ENCODE measurements at places on chromosomes 12 and 14.

DNA sequence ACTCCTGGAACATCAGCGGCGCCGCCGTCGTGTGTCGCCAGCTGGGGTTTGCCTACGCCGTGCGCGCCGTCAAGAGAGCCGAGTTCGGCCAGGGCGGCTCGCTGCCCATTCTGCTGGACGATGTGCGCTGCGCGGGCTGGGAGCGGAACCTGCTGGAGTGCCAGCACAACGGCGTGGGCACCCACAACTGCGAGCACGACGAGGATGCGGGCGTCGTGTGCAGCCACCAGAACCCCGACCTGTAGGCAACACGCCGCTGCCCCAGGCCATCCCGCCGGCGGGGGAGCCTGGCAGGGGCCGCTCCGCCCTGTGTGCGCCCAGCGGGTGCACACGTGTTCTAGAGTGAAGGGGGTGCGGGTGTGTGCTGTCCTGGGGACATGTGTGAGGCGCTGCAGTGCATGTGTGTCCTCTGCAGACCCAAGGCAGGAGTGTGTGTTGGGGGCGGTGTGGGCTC lies 8.7 kb upstream of the CYP46A1 start:
- DNase-seq: no peak

DNA sequence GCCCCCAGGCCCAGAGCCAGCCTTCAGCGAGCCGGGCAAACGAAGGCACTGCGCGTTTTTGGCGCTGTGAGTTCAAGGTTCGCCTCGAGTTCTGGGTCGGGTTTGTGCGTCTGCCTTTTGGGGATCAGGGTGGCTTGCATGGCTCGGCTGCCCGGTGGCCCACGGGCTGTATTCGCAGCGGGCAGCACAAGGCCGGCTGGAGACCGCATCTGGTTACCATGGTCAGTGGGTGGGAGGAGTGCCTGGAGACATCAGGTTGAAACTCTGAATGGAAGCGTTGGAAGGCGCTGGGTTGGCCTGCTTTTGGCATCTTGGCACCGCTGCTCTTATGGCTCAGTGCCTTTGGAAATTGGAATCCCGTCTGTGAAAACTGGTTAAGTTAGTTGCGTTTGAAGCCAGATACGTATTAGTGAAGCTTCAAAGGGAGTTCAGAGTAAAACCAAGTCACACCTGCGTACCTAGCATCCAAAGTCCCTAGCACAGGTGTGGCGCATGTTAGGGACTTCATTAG lies 50.9 kb downstream of the SNAPC1 start:
- no peak for DNase-seq

DNA sequence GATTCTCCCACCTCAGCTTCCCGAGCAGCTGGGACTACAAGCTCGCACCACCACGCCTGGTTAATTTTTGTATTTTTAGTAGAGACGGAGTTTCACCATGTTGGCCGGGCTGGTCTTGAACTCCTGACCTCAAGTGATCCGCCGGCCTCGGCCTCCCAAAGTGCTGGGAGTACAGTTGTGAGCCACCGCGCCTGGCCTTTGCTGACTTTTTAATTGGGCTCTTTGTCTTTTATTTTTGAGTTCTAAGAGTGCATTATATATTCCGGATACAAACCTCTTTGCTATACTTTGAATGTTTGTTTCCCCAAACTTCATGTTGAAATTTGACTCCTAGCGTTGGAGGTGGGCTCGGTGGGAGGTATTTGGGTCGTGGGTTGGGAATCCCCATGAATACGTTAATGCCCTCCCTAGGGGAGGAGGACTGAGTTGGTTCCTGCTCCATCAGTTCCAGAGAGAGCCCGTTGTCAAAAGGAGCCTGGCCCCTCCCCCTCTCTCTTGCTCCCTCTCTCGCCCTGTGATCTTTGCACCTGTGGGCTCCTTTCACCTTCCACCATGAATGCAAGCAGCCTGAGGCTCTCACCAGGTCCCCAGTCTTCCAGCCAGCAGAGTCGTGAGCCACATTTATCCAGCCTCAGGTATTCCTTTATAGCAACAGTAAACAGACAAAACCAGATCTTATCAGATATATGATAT lies 103.2 kb upstream of the EVL start:
- DNase-seq: no peak

DNA sequence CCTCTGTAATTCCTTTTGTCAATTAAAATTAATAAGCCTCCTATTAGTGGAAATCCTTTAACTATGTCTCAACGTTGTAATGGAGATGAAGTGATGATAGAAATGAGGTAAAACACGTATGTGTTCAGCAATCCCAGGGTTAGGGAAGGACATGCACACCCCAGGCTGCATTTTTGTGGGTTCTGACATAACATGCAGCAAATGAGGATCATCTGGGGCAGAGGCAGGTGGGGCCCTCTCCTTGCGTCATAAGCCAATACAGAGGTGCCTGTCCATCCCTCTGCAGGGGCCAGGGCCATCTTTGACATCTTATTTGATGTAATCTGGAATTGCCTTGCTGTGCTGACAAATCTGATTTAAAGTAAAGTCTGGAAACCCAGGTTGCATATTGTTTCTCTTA lies 73.2 kb downstream of the MYRFL start:
- no peak for DNase-seq

DNA sequence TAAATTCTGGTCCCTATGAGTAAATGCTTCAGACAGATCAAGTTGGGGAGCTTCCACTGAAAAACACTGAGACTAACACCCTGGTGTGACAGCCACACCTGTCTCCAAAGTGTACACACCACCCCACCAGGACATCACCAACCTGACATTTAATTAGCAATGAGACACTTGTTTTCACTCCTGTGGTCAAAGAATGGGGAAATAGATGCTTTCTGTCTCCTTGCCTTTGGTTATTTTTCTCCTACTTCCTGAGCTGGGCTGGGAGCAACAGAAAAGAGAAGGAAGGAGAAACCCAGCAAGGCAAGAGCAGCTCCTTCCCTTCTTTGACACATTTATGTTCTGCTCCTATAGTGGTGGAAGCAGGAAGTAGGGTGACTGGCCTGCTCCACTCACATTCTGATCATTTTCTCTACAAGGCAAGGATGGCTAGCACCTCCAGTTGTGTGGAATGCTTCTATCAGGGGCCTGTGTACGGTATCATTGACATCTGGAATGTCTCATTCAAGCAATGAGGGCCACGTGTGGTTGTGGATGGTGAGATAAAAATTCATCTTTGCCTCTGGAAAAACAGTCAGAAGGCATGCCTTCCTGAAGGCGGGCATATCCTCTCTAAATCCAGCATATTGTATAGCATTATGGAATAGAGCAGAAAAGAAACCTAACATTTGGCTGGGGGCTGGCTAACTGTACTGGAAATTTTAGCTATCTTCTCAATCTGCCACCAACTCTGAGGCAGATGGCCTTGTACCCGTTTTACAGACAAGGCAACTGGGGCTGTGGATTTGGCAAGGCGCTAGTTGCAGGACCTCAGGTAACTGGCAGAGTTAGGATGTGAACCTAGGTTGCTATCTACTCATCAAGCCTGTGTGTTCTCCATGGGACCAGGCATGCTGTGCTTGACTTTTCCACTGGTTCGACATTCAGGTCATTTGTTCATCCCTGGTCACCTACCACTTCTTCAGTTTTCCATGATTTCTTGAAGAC lies 24.8 kb upstream of the LGALS3 start:
- DNase-seq: no peak

GRCh38 chr12:46711756-46712155 lies 114.0 kb downstream of the SLC38A4 start:
- no peak for DNase-seq

- DNase-seq: no peak
These were observed 193.7 kb downstream of the KIF26A start for GRCh38 chr14:104331871-104332605.

DNA sequence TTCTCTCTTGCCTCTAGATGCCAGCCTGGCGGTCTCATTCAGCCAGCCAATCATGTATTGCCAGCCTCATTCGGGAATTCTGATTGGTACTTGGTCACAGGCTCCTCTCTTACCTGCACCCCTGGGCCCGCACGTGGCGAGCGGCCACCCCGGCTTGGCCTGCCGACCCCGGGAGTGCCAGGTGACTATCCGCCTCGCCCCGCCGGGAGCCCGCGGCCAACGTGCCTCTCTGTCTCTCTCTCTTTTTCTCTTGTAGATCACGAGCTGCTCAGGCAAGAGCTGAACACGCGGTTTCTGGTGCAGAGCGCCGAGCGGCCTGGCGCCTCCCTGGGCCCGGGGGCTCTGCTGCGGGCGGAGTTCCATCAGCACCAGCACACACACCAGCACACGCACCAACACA lies 39.3 kb downstream of the LRCOL1 start:
- no peak for DNase-seq

DNA sequence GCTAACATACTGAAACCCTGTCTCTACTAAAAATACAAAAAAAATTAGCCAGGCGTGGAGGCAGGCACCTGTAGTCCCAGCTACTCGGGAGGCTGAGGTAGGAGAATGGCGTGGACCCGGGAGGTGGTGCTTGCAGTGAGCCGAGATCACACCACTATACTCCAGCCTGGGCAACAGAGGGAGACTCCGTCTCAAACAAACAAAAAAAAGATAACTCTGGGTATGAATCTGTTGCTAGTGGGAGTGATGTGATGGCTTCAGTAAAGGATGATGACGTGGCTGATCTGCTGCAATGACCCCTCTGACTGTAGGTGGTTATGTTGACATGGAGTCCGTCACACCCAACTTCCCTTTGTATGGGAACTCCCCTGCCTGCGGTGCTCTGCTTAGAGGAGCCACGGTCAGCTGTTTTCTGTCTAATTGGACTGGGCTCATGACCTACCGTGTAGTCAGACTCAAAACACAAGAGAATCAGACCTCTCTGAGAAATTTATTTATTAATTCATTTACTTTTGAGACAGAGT lies 59.1 kb upstream of the MED13L start:
- no peak for DNase-seq

DNA sequence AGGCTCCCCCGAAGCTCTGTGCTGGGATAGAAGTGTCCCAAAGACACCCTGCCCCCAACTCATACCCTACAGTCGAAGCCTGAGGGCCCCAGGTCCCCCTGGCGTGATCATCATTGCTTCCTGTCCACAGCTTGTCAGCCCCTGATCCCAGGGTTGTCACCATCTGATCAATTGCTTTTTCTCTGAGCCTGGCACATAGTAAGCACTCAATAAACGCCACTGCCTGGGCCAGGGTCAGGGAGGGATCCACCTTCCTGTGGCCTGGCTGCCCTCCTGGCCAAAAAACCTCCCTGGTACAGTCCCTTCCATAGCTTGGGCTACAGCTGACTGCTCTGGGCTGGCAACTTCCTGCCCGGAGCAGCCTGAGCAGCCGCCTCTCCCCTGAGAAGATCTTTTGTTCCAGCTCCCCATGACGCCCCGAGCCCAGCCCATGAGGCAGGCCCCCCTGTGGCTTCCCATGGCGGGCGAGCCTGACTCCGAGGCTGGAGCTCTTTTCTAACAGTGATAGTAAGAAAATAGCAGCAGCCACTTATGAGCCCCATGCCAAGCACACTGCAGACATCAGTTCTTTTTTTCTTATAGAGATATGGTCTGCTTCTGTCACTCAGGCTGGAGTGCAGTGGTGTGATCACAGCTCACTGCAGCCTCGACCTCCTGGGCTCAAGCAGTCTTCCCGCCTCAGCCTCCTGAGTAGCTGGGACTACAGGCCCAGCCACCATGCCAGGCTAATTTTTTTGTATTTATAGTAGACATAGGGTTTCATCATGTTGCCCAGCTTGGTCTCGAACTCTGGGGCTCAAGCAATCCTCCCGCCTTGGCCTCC lies 6.5 kb downstream of the SH2B3 start:
- no peak for DNase-seq

- DNase-seq: no peak
These were observed 38.3 kb upstream of the FAR2 start for GRCh38 chr12:29110506-29111442.

DNA sequence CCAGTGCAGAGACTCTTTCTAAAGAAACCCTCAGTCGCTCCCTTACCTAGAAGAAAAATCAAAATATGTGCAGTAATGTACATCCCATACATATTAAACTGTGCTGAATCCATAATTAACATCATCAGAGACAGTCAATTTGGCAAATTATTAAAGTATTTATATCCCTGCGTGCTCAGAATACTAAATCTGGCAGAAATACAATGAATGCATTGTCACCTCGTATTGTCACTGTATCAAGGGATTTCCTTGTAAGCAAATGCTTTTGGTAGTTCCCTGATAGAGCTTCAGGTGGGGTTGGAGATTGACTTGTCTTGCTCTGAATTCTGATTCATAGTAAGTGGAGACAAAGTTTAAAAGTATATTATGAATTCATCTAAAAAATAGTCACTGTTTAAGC lies 319.1 kb downstream of the PPFIA2 start:
- peak; percentile 47 for DNase-seq

DNA sequence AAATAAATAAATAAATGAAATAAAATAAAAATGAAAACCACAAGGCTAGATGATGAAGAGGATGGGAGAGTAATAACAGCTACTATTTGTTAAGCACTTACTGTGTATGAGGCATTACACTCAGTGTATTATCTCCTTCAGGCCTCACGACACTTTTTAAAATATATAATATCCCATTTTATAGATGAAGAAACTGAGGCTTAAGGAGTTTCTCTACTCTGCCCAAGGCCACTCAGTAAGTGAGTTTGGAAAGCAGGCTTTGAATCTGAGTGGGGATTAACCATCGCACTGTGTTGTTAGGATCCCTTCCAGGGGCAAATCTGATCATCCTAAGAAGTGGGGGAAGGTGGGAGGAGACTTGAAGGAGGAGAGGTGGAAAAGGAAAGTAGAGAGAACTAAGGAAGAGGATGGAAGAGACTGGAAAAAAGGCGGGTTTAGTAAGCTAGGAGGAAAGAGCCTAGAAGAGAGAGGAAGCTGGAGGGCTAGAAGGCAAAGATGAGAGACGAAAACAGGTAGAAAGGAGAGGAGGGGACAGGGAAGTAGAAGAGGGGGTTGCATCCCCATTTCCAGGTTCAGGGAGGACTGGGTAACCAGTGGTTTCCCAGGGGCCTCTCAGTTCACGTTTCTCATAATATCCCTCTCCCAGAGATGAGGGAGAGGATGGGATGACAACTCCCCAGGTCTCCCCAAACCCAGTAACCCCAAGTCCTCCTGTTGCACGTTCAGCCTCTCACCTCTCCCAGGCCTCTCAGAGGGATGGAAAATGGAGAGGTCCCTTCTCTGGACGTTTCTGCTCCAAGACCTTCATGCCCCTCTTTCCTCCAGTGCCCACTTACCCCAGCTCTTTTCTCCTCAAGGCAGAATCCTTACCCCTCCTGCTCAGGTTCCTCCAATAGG lies 1.7 kb downstream of the STAT6 start:
- no peak for DNase-seq

GRCh38 chr12:113370923-113371682 lies 12.7 kb downstream of the PLBD2 start:
- no peak for DNase-seq

- no peak for DNase-seq
These were observed 63.2 kb downstream of the TSPAN11 start for GRCh38 chr12:30989754-30990153.

- DNase-seq: no peak
These were observed 45.0 kb downstream of the SMOC1 start for GRCh38 chr14:69924201-69924600.

- no peak for DNase-seq
These were observed 80.9 kb downstream of the ACACB start for GRCh38 chr12:109197327-109197726.

DNA sequence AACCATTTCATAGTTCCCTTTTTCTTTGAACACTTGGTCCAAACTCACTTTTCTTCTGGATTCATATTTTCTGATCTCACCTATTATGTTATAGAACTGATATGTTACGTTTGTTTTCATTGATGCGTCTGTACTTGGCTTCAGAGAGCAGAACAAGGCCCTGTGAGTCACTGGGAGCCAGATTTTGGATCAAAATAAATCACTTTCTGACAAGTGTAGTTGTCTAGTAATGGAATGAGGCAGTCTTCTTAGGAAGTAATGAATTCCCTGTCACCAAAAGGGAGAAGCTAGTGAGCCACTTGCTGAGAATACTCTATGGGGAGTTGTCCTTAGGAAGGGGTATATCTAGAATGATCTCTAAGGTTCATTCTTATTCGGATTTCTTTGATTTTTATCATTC lies 10.2 kb downstream of the BICD1 start:
- no peak for DNase-seq
